Smooth muscle cell of bladder (primary cell): ENCODE measurements at places on chromosomes 7 and 10. TPM values are rescaled to one million over a fixed set of nuclear protein-coding genes. Genes with fewer than 3 reads are reported as not detected.

The CAMK2B gene
- 0.09 and 0.14 TPM in 2 replicates for total RNA-seq

The PI4K2A gene
- 16.2 and 21.8 TPM in 2 replicates for total RNA-seq

The CYP2W1 gene
- 0.09 and 0.14 TPM in 2 replicates for total RNA-seq

The TRIM73 gene
- total RNA-seq = 0.18 and 0.71 TPM in 2 replicates

The LIPF gene
- total RNA-seq = not detected in 2 replicates

The LRGUK gene
- 0.14 and 0.18 TPM in 2 replicates for total RNA-seq

The CALHM3 gene
- not detected in 2 replicates for total RNA-seq

The ARHGAP22 gene
- total RNA-seq = 13.8 and 20.7 TPM in 2 replicates

The ZNF394 gene
- total RNA-seq = 22.5 and 27.3 TPM in 2 replicates

The ARMC3 gene
- not detected in 2 replicates for total RNA-seq

The OPN4 gene
- not detected in 2 replicates for total RNA-seq
